ENCODE measurements at places on chromosomes 16 and 17. TPM values are rescaled to one million over a fixed set of nuclear protein-coding genes. Genes with fewer than 3 reads are reported as not detected.

The CD300H gene
- not detected for total RNA-seq

The TGFB1I1 gene
- total RNA-seq: 0.92 TPM

- H3K27me3 ChIP-seq: peaks cover 22% of the 10 kb centered on the region
- no peak for DNase-seq
Observed at GRCh38 chr17:49157784-49158183, 25.2 kb downstream of the B4GALNT2 start.

- DNase-seq: no peak
- no peaks in the 10 kb centered on the region for H3K4me1 ChIP-seq
- H3K36me3 ChIP-seq: no peaks in the 10 kb centered on the region
- no peak overlapping the region for H3K4me3 ChIP-seq
Observed at GRCh38 chr17:59315866-59316265, 15.6 kb upstream of the YPEL2 start.

The EVI2B gene
- 15.0 TPM for total RNA-seq

DNA sequence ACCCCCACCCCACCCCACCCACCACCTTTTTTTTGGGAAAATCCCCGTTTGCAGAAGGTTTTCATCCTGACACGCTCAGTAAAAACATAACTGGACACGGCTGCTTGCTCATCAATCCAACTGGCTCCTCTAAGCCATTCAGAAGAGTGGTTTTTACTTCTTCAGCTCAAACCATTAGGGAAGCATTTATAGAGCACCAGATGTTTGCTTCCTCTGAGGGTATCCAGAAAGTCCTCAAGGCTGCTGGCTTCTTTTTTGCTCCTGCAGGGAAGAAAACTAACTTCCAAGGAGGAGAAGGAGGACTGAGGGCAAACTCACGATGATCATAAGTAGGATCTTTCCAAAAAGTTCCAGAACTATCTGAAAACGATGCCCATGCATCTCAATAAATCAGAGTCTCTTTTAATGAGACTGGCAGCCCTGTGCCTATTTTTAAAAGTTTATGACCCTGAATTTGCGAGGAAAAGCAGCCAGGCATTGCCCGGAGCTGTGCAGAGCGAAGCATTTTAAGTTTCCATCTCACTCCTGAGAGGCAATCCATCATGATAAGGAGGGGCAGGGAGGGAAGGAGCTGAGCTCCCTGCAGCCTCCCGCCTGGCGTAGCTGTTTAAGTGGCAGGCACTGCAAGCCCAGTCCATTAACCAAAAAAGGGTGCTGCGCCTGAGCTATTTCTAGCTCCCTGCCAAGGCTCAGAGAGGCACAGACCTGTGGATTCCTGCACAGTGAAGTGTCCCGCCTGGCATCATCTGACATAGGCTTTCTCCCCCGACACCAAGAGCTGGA lies 146.3 kb upstream of the FOXF1 start:
- no peaks in the 10 kb centered on the region for H3K36me3 ChIP-seq
- H3K4me1 ChIP-seq: no peaks in the 10 kb centered on the region
- H3K4me3 ChIP-seq: no peak overlapping the region
- H3K27me3 ChIP-seq: peaks cover 13% of the 10 kb centered on the region
- no peak overlapping the region for H3K27ac ChIP-seq

The ADAD2 gene
- 0.16 TPM for total RNA-seq

The SOX8 gene
- 1.6 TPM for total RNA-seq

The NUFIP2 gene
- total RNA-seq: 49.5 TPM

DNA sequence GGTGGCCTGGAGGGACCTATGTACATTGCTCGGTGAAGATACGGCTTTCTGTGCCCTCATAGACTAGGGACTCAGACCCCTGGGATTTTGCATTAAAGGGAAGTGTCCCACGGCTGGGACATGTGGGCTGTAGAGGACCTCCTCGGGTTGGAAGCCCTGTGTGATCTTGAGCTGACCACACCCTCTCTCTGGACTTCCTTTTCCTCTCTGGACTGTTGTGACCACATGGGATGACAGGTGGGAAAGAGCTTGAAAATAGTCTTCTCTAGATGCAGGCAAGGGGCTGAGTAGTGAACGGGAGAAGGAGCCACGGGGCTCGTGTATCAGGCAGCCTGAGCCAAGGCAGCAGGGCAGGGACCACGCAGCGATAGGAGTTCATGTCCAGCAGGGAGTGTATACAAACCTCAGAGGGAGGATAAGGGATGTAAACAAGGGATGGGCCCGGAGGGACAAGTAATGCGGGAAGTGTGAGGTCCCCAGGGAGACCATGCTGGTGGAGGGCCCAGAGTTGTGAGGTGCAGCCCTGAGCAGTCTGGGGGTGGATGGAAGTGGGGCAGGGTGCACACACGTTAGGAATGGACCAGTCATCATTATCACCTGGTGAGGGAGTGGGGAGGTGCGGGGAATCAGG lies 4.5 kb upstream of the SLC4A1 start:
- no peak overlapping the region for H3K4me3 ChIP-seq
- no peak overlapping the region for H3K27ac ChIP-seq
- no peak for DNase-seq
- no peaks in the 10 kb centered on the region for H3K27me3 ChIP-seq

Data from activated CD8-positive, alpha-beta T cell treated with anti-CD3 and anti-CD28 coated beads for 36 hours (primary cell).